Stimulated activated CD8-positive, alpha-beta memory T cell treated with anti-CD3 and anti-CD28 coated beads, Interleukin-4, amount 100 ng/mL, for 1 hour (primary cell): ENCODE measurements at places on chromosomes 4 and X.
A peak's percentile ranks its signal among the peaks of the same experiment; 100 is the strongest.

GRCh38 chr4:8552581-8553205 lies 27.5 kb upstream of the GPR78 start:
- no peak for DNase-seq

DNA sequence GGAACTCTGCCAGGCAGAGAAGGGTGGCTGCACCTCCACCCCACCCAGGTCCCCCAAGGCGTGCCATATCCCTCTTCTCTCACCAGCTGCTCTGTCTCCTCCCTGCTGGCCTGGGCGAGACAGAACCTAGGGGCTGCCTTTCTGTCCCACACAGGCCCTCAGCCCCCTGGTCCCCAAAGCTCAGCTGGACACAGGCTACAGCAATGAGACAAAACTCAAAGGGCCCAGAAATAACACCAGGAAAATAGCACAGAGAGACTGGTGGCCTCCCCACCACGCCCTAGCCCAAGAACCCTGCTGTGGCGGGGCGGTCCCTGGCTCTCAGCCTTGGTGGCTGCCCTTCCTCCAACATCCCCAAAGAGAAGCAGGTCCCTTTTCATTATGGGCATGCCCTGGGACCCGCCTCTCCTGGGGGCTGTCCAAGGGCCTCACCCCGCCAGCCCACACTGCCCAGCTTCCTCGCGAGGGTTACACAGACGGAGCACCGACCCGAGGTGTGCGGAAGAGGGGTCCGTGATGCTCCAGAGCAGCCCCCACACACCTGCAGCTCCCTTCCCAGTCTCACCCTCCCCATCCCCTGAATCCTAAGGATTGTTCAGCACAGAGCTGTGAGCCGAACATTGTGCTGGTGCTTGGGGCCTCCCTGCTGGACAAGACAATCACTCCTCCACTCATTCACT lies 67.7 kb upstream of the HMX1 start:
- DNase-seq: no peak

DNA sequence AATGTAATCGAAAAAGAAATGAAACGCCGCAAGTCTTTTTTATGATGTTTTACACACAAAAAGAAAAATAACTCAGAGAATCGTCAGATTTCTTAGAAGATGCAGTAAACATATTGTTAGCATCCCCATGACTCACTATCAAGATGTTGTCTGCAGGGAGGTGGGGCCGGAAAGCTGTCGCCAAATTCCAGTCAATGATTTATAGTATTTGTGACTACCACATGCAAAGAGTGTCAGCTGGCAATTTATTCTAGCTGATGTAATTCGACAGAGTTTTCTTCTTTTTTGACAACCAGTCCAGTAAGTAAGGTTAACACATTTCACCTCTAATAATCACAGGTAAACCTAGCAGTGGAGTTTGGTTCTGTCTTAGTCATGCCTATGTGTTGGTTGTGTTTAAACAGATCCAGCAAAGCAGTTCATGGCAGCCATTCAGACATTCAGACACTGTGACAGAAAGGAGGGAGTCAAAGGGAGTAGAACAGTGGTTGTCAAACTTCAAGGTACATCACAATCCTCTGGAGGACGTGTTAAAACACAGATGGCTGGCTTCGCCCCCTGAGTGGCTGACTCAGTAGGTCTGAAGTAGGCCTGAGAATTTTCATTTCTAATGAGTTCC lies 19.8 kb upstream of the PPP1R2C start:
- no peak for DNase-seq

GRCh38 chr4:186831574-186831973 lies 107.9 kb upstream of the FAT1 start:
- DNase-seq: no peak

DNA sequence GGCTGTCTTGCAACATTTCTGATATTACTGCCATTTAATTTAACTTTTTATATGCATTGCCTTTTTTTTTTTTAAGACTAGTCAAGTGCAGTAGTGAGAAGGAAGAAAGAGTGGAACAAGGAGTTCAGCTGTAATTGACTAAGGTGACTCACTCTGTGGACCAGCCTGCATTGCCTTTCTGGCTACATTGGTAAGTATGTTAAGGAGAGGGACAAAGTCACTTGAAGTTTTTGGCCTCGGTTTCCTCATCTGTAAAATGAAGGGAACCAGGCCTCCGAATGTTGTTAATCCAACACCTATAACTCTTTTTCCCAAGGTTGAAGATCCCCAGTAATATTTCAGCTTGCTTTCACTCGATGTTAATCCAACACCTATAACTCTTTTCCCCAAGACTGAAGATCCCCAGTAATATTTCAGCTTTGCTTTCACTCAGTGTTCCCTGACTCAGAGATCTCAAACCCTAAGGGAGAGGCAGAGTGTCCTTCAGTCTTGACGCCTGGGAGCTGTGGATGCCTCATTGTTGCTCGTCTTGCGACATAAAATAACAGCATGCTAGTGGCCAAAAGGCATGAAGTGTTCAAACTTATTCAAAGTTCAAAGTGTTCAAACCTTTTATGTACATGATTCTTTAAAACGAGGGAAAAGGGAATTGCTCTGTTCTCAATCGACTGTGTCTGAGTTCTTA lies 102.0 kb downstream of the SORBS2 start:
- DNase-seq: no peak

- no peak for DNase-seq
These were observed 81.0 kb downstream of the PRSS12 start for GRCh38 chr4:118271788-118272187.

- DNase-seq: no peak
These were observed 94.5 kb downstream of the DHX15 start for GRCh38 chr4:24489870-24490269.

- DNase-seq: no peak
These were observed 49.3 kb upstream of the MED14 start for GRCh38 chrX:40784516-40785151.

DNA sequence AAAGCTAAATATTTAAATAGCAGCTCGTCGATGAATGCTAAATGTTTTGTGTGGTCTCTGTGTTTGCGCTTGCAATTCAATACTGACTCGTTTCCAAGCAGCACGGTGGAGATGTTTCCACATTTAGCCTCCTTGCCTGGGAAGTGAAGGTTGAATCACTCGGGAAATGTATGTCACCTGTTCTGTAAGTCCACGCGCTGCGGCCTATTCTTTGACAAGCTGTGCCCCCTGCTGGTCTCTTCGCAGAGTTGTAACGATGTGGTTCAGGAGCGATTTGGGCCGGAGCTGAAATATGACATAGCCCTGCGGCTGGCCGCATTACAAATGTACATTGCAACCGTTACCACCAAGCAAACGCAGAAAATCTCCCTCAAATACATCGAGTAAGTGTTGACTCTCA lies 89.6 kb upstream of the PRPS2 start:
- no peak for DNase-seq

DNA sequence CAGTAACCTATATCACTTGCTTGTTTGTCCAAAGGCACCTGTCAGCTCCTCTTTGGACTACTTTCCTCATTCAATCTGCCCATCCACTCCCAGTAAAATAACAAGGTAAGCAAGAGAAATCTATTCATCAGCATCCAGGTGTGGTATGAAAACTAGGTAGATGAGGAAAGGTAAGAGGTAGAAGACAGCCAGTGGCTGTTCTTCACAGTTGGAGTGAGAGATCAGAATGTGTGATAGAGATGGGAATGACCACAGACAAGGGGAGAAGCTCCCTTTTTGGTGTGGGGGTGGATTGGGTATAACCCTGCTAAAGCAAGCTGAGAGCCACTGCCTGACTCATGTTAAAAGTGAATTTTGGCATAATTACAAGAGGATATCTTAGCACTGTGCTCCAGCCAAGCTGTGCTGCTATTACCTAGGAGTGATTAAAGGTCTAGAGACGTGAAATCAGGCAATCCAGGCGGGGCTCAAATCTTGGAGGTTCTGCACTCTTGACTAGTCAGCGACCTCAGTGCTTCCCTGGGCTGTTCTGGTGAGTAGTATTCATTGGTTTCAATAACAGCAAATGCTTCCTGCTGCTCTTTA lies 28.1 kb upstream of the RASL11B start:
- DNase-seq: no peak

GRCh38 chr4:89142691-89143669 lies 31.6 kb downstream of the TIGD2 start:
- DNase-seq: no peak

DNA sequence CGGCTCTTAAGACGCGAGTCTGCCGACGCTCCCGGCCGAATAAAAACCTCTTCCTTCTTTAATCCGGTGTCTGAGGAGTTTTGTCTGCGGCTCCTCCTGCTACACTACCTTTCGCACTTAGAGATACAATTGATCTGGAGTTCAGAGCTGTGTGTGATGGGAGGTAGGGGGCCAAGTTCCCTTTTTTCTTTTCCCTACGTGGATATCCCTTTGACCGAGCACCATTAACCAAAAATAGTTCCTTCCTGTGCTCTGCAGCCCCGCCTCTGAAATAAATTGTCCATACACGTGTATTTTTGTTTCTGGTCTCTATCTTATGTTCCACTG lies 555 bp upstream of the PGM2 start:
- DNase-seq: no peak

DNA sequence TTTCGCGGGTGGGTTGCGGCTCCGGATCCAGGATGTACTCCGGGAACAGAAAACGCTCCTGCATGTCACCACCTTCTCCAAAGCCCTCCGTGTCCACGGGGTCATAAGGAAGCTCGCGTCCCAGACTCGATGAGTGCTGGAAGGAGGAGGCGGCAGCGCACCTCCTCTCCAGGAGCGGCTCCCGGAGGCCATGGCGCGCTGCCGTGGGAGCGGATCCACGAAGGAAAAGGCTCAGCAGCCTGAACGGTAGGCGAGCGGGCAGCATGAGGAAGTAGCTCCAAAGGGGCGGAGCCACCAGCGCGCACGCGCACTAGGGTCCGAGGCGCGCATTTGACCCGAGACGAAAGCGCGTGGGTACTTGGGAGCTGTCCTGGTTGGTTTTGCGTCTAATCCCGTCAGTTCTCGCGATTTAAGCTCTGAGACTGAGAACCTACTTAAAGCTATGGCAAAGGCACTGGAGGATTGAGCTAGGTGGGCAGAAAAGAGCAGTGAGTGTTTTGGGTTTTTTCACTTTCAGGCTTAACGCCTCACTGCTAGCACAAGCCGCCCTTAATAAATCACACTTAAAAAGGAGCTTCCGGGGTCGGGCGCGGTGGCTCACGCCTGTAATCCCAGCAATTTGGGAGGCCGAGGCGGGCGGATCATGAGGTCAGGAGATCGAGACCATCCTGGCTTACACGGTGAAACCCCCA lies at the start of gene NOA1:
Gene NOA1 (minus strand): TSS at position 286 of the 692 bp plus-strand sequence. CDS start 21 bp downstream, at position 265.
- DNase-seq: peak; percentile 94

- DNase-seq: no peak
These were observed 661.6 kb downstream of the RAPGEF2 start for GRCh38 chr4:159764343-159764952.

DNA sequence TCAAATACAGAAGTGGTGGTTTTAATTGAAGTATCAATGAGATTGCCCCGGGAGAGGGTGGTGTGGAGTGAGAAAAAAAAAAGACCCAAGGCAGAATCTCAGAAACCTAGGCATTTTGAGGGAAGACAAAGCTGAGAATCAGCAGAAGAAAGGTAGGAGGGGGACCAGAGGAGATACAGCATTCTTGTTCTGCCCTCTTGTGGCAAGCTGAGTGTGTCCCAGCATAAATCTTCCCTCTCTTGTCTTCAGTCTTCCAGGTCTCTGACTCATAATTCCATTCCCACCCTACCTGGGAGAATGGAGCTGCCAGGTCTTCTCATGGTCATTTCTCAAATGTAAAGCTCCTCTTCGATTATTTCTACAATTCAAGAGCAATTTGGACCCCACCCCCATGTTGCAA lies 32.7 kb upstream of the MAGED1 start:
- no peak for DNase-seq

DNA sequence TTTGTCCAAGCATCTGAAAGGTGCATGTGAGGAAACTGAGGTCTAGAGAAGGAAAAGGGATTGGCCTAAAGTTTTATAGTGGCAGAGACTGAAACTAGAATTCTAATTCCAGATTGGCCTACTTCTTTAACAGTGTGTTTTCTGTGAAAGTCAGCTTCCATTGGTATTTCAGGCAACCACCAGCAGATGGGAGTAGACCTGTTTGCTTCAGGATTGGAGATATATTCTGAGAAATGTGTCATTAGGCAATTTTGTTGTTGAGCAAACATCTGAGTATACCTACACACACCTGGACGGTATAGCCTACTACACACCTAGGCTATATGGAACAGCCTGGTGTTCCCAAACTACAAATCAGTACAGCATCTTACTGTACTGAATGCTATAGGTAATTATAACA lies 207.3 kb upstream of the RADX start:
- DNase-seq: no peak

DNA sequence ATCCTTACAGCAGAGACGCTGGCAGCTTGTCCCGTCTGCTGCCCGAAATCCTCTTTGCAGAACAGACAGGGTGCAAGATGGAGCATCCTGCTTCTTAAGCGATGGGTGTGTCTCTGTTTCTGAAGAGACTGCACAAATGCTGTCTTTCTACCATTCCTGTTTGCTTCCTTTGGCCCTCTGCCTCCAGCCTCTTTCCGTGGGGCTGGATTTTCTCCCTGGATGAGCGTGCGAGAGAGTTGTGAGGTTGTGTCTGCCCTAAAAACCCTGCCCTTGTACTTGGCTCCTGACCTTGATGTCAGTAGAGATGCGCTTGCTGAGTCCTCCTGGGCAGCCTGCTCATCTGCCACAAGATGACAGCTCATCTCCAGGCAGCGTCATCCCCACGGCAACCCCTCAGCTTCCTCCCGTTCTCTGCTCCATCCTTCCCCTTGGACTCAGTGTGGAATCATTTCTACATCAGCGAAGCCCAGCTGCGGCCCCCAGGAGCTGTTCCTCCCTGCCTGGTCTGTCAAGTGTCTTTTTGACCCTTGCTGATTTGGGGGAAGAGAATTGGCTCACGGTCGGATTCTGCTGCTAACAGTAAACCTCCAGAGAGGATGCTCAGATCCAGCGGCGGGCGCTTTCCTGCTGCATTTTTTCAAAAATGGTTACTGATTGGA lies 246.2 kb downstream of the ASMT start:
- DNase-seq: no peak
